ENCODE measurements at places on chromosomes 4 and X.

DNA sequence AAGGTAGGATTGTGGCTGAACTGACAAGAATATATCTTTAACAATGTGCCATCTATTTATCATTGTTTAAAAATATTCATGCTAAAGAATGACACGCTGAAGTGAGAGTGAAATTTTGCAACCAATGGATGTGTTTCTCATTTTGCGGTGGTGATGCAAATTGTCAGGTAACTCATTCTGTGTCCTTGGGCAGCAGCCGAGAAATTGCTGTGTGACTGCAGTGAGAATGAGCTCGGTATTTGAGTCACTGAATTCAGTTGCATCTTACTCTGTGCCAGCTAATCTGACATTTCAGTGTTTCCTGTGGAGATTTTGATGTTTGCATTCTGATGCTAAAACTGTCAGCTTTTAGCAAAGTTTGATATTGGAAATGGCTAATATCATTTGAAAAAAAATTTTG, 28.1 kb downstream of the MCUB start:
- DNase-seq, result no peak

DNA sequence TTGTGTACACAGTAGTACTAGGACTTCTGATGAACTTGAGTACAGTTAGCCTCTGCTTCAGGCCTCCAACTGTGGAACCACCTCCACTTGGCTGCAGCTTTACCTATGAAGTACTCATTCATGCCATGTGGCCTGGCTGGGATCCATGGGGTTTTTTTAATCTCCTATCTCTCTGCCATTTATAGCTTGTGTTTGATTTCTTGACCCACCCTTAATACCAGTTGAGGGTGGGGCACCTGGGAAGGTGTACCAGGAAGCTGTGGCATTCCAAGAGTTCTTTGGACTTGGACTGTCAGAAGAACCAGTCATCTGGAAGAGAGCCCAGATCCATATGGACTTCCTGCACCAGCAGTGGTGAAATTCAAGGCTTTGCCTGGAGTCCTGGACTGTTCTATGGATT, 230.1 kb downstream of the SHROOM3 start:
- DNase-seq, result no peak

DNA sequence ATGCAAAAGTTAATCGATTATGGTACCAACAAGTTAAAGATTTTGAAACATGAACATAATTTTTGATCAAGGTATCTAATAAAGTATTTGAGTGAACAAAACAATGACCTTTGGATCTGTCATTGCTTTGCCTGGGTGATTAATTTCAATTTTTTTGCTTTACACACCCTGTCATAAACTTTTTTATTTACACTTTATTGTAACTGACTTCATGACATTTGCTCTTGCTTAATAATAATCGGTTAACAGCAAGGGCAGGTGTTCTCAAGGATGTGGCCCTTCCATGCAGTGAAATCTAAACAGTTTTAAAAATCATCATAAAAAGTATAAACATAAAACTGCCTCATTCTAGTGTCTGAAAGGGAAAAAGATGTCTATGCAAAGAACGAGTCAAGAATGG, 24.1 kb downstream of the ATOH1 start:
- no peak for DNase-seq

DNA sequence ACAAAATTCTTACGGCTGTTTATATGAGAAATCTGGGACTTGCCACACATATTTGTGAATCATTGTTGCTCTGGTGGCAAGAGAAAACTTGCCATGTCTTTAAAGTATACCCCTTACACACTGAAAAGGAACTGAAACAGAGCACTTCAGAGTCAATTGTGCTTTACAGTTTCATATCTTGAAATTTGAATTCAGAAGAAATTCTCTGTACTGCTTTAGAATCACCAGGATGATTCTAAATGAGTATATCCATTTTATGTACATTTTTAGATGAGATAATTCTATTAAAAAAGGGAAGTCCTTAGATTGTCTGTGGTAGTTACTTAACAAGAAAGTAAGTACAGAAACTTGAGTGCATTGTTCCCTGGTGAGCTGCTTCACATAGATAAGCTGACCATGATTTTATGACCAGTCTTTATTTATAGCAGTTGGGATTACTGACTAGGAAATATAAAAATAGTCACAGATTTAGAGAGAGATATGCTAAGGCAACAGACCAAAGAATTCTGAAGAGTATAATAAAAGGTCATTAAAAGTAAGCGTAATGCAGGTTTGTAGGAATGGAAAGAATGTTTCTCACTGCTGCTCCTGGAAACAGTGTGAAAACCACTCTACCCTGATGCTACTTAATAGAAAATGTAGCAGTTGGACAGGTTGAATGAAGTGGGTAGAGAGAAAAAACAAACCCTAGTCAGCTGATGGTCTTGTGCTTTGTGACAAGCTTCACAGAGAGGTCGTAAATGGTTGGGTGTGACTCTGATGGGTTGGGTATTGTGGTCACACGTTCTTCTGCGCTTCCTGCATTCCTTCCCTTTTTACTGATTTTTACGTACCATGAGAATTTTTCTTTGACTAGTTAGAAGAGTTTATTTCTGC, 41.0 kb downstream of the FNIP2 start:
- peak; percentile 38 for DNase-seq

- no peak for DNase-seq
These were observed 67.2 kb upstream of the ETNPPL start for GRCh38 chr4:108829966-108830492.

DNA sequence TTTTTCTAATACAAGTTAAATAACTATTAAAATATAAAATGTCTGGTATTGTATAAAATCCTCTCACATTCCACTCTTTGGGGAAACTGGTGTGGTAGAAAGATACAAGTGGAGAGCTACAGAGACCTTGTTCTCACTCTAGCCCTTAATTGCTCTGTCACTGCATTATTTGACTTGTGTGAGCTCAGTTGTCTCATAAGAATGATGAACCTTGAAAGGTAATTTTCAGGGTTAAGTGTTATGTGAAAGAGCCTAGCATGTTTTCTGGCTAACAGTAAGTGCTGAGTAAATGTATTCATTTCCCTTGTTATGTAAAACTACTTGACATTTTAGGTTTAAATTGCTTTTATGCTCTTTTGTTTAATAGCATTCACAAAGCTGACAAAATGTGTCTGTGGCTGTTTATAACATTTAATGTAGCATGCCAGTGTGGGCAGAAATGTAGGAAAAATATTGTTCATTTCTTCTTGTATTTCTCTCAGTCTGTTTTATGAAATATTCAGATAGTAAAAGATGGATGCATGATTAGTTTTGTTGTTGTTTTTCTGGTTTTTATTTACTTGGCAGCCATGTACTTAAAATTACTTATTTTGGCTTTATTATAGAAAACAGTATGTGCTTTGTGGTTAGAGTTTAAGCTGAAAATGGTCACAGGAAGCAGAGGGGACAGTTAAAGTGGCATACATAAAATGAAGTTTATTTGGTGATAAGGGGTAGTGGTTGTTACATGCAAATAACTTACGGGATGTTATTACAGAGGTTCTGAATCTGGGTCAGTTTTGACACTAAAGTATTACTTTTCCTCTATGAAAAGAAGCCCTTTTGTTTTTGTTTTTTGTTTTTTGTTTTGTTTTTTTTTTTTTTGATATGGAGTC, 29.2 kb downstream of the SLAIN2 start:
- DNase-seq, result peak; percentile 24
